Fibroblast of skin of abdomen (primary cell): ENCODE measurements at places on chromosomes 12 and 14.

DNA sequence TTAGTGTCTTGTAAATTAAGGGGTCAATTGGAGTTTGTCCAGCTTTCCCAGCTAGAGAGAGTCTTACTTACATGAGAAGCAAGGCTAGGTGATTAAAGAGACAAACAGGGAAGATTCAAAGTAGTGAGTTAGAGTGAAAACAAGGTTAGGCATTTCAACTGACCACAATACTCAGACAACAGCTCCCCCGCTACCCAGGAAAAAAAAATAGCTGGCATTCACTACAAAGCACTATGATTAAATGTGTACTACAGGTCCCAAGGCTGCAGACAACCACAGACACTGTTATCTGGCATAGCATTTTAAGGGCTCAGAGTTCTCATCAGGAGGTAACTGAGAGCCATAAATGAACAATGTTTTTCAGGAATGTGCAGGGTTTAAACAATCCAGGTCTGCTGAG is 680.9 kb downstream of the TMEM121 start:
- no peak for DNase-seq

DNA sequence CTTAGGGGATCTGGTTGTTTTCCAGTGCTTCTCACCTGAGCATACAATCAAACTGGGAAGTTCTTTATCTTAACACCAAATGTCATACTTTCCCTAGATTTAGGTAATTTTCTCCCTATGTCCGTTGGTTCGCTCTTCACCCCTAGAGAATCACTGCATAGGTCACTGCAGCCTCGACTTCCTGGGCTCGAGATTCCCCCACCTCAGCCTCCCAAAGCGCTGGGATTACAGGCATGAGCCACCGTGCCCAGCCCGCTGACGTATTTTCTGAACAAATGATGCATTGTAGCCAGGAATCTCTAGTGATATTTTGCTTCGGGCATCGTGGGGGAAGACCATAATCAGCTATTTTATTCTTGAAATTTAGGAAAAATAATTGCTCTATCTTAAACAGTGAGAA is 1.1 kb upstream of the RPL41 start:
- no peak for DNase-seq

GRCh38 chr12:100767371-100767770 is 27.2 kb upstream of the ANO4 start:
- DNase-seq = no peak

- DNase-seq = peak; percentile 47
Observed at GRCh38 chr12:49489720-49490119, 49.1 kb upstream of the KCNH3 start.

DNA sequence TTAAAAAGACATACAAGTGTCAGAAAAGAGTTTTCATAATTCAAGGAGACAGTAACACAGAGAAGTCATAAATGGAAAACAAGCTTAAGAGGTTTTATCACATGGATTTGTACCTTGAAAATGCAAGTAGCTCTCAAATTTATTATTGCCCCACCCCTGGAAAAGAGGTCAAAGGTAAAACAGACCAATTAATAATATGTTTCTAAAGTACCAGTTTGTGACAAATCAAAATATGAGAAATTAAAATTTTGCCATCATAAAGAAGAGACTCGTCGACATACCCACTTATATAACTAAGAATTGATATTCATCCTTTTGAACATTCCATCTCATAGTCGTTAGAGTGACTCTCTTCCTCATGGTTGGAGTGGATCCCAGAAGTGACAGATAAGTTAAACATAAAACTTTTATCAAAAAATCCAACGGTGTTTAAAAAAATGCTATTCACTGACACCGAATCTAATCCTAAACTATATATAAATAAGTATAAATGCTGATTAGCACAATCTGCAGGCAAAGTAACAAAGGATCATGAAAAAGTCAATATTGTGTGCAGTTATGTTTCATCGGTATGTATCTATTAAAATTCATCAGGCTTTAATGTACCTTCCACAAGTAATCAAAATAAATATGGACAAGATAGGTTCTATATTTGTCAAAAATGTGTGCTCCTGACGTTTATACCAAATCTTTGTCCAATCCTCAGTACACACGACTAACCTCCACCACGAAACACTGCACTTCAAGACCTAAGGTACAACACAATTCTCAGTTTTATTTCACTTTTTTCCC is 2.3 kb downstream of the CORO1C start:
- DNase-seq = no peak

- DNase-seq = no peak
Observed at GRCh38 chr12:50655374-50655921, 108.5 kb upstream of the ATF1 start.

GRCh38 chr14:79225815-79226214 is 985.5 kb downstream of the DIO2 start:
- DNase-seq = no peak

DNA sequence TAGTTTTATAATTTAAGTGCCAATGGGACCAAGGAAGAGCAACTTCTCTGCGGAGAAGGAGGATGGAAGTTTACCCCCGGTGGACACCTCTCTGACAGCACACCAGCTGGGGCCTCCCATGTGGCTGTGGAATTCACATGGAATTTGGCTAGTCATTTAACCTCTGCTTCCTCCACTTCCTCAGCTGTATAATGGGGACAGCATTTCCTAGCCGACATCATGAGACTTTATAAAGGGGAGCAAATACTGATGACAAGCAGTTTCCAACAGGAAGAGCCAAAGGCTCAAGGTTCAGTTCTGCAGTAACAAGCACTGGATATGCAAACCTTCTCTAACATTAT is 7.5 kb downstream of the DUSP6 start:
- no peak for DNase-seq

DNA sequence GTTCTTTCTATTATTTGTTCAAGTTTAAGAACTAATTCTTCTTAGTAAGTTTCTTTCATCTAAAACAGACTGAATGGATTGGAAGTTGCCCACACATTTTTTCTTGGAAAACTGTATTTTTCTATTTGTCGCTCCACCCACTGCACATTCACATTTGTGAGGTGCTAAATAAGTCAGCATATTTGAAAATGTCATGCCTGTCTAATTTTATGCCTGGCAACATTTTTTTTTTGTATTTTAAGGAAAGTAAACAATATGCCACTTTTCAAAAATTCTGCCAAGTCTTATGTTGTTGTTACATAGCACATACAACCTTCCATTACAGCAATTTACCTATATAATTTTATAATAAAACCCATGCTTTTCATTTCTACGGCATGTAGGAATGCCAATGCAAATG is 112.7 kb upstream of the PTPRB start:
- DNase-seq = no peak

DNA sequence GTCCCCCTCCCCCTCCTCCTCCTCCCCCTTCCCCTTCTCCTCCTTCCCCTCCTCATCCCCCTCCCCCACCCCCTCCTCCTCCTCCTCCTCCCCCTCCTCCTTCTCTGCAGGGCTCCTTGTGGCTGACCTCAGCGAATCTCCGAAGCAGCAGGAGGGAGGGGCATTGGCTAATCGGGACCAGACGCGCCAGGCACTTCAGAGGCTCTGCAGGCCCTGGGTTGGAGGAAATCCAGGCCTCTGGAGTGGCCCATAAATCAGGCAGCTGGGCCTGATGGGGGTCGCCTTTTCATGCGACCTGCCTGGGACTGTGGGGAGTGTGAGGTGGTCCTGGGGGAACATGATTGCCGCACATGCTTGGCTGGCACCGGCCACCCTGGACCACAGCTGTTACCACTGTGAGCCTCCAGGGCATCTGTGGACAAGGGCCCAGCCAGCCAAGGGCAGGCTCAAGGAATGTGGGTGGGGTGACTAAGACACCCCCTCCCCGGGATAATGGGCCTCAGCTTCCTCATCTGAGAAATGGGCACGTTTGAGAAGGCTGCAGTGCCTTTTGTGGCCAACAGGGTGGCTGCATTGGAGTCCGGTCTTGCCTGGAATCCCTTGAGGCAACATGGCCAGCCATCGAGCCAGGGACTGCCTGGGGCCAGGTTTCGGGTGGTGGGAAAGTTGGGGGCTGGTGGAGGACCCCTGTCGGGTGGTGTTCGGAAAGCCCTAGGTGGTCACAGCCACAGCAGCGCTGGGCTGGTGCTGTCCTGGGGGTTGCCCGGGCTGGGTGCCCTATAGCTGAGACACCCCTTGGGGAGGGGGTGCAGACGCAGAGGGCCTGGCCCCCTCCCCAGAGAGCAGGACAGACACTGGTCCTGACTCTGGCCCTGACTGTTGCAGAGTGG is 12.0 kb downstream of the KIF26A start:
- peak; percentile 95 for DNase-seq

DNA sequence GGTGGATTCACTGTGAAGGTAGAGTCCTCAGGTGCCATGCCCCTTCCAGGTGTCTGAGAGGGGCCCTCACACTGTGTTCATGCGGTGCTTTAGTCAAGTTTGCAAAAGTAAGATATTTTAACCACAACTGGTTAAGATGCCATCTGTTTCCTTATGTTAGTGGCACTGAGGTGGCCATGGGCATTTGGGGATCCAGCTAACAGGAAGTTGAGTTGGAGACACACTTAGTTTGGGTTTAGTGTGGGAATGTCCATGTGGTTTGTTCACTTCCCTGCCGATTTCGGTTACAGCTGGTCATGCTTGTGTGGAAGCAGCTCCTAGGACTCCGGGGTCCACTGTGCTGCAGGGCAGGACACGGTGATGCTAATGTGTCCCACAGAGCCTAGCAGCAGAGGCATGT is 17.3 kb upstream of the ABHD12B start:
- no peak for DNase-seq

DNA sequence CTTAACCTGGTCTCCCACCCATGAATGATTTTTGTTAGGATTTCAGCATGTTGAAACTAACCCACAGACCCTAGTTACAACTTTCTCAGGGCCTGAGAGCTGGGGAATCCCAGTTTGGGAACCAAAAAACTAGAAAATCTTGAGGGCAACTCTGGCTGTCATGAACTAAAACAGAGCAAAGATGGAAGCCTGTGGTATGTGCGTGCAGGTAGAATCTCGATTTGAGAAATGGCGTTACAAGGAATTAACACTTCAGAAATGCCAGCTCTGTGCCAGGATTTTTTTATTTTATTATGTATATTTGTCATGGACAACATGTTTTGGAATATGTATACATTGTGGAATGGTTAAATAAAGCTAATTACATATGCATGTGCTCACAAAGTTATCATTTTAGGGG is 36.4 kb upstream of the BCL2L14 start:
- no peak for DNase-seq

DNA sequence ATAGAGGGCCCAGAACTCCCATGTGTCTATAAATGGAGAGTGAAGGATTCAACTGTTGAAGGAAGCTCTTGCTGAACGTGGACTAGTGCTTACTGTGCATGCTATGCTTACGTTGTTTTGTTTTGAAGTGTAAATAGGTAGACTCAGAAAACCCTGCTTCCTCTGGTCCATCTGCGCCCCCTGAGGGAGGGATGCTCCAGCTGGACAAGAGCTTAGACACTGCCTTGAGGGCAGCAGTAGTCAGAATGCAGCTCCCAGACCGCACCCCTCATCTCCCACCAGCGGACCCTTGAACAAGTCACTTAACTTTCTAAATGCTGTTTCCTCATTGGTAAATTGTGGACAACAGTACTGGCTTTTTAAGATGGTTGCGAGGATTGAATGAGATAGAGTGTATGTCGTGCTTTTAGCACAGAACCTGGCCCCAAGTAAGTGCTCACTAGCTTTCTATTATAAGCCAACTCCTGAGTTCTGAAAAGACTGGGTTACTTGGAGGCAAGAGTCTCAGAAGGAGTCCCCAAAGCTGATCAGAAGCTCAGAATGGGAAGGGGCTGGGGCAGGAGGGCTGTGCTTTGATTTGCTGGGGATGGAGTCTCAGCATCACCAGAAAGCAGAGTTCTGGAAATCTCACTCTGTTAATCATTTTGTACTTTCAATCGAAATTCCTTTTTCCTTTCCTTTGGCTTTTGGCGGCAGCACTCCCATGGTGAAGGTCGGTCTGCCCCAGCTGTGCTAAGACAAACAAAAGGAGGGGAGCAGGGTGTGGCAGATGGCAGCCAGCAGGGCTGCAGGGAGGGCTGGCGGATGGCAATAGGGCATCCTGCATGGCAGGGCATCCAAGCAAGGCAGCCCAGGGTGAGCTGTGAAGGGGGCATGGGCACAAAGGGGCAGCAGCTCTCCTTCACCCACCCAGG is 15.6 kb downstream of the AGAP2 start:
- DNase-seq = no peak

GRCh38 chr12:26196421-26196716 is 996 bp downstream of the SSPN start:
- DNase-seq = peak; percentile 14

GRCh38 chr12:61536525-61536924 is 723.7 kb upstream of the USP15 start:
- no peak for DNase-seq

GRCh38 chr14:32559590-32559989 is 230.5 kb downstream of the AKAP6 start:
- DNase-seq = peak; percentile 27

DNA sequence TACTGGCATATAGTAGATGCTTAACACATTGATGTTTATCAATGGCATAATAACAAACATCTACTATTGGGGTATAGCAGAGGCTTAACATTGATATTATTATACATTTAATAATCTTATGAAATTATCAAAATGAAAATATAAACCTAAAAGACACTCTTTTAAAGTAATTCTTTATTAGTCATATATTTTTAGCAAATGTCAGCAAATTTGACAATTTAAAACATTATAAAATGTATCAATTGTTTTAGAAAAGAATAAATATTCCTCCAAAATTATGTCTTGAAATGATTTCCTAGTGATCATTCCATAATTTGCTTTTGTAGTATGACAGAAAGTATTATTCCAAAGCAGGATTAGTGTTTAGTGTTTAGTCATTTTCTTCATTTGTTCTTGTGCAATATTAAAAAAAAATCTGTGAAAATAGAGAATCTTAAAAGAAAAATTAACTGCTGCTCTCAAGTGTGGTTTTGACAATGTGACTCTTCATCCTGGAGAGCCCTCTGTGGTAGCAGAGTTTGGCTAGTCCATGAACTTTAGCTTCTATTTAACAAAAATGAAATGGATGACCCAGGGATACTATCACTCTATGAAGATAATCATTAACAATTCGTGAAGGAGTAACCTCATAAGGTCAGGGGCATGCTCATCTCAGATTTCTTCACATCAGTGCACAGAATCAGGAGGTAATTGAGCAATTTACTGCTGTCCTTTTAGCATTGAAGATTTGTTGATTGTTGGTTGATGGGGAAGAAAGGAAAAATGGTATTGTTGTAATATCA is 1018.5 kb downstream of the LRFN5 start:
- DNase-seq = no peak

GRCh38 chr14:63204407-63205043 is at the start of gene RHOJ:
Gene RHOJ (plus strand): TSS chr14:63204443. CDS start chr14:63204870, 427 bp downstream.
- DNase-seq = peak; percentile 45

DNA sequence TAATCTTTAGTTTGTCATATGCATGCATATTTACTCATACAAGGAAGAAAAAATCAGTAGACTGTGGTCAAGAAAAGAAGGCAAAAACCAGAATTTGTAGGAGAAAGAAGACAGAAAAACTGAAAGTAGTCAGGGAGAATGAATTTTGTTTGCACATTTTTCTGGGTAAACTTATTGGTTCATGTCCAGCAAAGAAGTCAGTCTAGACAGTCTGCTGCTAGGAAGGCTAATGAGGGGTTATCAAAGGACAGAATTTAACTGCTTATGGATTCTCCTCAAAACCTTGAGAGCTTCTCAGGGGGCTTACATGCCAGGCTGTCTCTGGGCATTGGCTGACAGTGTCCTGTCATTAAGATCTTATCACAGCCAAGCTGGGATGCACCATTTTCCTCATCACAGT is 293.9 kb downstream of the RPAP3 start:
- peak; percentile 58 for DNase-seq
